ENCODE measurements at places on chromosomes 7 and 10. TPM values are rescaled to one million over a fixed set of nuclear protein-coding genes. Genes with fewer than 3 reads are reported as not detected.

HUS1 gene
- total RNA-seq = 19.8 TPM

PPP1R17 gene
- 1.2 TPM for total RNA-seq

SPDYE5 gene
- total RNA-seq = 0.10 TPM

DEPP1 gene
- 25.2 TPM for total RNA-seq

KIF11 gene
- total RNA-seq = 15.2 TPM

NPSR1 gene
- total RNA-seq = 0.59 TPM

SFTPD gene
- 0.59 TPM for total RNA-seq

ABCB1 gene
- total RNA-seq = 39.2 TPM

FGFBP3 gene
- total RNA-seq = 17.5 TPM

OGA gene
- total RNA-seq = 173 TPM

LIPM gene
- total RNA-seq = not detected

NUTM2A gene
- 1.2 TPM for total RNA-seq

CYP3A5 gene
- total RNA-seq = 8.4 TPM

NPS gene
- not detected for total RNA-seq

FUOM gene
- 3.4 TPM for total RNA-seq
